A673 (cell line): ENCODE measurements at places on chromosomes 1 and 21. TPM values are rescaled to one million over a fixed set of nuclear protein-coding genes. Genes with fewer than 3 reads are reported as not detected.

GRCh38 chr21:41068496-41068895 is 99.5 kb upstream of the BACE2 start:
- H3K27me3 ChIP-seq, result no peaks in the 10 kb centered on the region
- DNase-seq, result no peak
- H3K4me3 ChIP-seq, result no peak overlapping the region
- H3K27ac ChIP-seq, result no peak overlapping the region
- H3K36me3 ChIP-seq, result no peaks in the 10 kb centered on the region
- no peaks in the 10 kb centered on the region for H3K4me1 ChIP-seq

SFN gene
- total RNA-seq, result 0.24 TPM in 1 of 2 replicates, not detected in the other

GRCh38 chr1:84693005-84693404 is 2.7 kb upstream of the SSX2IP start:
- peaks cover 28% of the 10 kb centered on the region for H3K4me1 ChIP-seq
- no peak overlapping the region for H3K27ac ChIP-seq
- no peaks in the 10 kb centered on the region for H3K36me3 ChIP-seq
- no peak for DNase-seq

DNA sequence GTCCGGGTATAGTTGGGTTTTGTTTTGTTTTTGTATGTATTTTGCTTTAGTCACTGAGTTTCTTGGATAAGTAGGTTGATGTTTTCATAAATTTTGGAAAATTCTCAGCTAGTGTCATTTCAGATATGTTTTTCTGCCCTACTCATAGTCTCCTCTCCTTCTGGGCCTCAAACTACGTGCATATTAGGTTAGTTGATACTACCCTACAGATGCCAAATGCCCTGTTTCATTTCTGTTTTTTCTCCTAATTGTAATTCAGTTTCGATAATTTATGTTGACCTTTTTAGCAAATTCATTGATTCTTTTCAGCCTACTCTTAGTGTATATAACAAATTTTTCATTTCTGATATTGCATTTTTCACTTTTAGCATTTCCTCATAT is 268.6 kb upstream of the RGS18 start:
- no peaks in the 10 kb centered on the region for H3K36me3 ChIP-seq
- no peaks in the 10 kb centered on the region for H3K4me1 ChIP-seq
- no peak overlapping the region for H3K27ac ChIP-seq
- no peak for DNase-seq
- H3K4me3 ChIP-seq, result no peak overlapping the region

- H3K27me3 ChIP-seq, result peaks cover 5% of the 10 kb centered on the region
- DNase-seq, result peak; percentile 24
- no peaks in the 10 kb centered on the region for H3K36me3 ChIP-seq
- H3K27ac ChIP-seq, result peak overlapping the region; percentile 71
Observed at GRCh38 chr1:202811296-202812175, 782 bp downstream of the PCAT6 start.
